ENCODE measurements at places on chromosomes 1 and 21.

DNA sequence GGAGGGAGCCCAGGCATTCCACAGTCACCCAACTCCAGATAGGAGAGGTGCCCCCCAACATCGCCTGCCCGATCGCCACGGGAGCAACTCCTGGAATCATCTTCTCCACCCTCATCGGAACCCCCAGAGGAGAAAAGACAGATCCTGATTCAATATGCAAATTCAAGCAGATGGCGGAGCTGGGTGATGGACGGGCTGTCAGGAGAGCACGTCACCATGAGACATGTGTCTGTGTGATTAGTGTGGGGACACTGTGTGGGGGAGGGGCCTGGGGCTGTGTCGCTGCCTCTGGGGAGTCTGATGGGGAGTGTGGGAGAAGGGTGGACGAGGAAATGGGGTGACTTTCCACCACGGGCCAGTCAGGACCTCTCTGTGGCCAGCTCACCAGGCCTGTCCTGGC lies 90.2 kb upstream of the CSF3R start:
- no peak for DNase-seq

GRCh38 chr21:26709090-26709489 lies 136.0 kb upstream of the CYYR1 start:
- no peak for DNase-seq

DNA sequence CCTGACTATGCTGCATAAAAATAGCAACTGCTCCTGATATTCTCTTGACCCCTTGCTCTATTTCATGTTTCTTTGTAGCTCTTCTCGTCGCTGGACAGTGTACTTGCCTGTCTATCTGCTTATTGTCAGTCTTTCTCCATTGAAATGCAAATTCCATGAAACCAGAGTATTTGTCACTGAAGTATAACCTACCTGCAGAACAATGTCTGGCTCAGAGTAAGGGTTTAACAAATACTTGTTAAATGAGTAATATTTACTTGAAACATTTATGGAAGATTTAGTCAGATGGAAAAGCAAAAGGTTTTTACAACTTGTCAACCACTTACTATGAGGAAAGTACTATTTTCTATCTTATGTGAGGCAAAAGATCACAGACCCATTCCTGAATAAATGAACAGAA lies 19.9 kb upstream of the ERICH3 start:
- no peak for DNase-seq

DNA sequence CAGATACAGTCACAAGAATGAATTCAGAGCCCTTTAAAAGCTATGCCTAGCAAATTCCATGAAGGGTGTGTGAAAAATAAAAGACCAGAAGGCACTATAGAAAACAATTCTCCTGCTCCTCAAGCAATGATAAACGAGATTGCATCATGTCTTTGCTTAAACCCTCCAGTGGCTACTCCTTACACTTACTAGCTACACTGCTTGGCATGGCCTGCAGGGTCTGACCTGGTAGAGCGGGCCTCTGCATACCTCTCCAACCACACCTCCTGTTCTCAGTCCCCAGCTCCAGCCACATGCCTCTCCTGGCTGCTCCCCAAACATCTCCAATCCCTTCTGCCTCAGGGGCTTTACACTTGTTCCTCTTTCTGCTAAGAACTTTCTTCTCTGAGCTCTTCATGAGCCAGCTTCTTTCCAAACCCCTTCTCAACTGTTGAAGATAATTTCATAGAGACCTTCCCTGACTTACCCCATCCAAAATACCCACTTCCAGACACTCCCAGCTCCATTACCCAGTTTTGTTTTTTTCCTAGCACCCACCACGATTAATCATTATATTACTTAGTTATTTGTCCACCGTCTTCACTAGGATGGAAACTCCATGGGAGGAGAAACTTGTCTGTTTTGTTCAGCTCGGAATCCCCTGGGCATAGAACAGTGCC lies 11.2 kb upstream of the CREG1 start:
- no peak for DNase-seq

DNA sequence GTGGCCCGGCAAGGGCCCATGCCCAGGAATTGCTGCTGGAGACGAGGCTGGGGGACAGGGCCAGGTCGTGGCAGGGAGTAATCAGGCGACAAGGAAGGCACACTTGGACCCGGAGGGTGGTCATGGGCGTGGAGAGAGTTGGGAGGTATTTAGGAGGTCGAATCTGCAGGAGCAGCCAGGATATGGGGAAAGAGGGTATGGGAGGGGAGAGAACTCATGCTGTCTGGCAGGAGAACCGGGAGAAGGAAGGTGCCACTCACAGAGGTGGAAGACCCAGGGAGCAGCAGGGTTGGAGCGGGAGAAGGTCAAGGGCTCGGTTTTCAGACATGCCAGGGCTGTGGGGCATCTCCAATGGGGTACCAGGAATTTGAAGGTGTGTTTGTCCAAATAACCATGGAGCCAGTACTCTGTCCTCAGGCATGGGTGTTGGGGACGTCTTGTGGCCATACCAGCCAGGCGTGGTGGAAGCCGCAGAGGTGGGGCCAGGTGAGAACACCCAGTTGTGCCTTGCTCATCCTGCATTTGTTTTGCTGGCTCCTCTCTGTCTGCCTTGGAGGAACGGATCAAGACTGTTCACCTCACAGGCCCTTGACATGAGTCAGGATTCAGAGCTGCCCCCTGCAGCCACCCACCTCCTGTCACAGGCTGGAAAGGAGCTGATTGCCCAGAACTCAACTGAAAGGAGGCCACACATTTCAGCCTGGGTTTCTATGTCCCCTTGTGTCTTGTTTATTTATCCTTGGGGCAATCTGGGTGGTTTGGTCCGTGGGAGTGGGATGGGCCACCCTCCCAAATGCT lies 111.6 kb downstream of the SPSB1 start:
- no peak for DNase-seq

DNA sequence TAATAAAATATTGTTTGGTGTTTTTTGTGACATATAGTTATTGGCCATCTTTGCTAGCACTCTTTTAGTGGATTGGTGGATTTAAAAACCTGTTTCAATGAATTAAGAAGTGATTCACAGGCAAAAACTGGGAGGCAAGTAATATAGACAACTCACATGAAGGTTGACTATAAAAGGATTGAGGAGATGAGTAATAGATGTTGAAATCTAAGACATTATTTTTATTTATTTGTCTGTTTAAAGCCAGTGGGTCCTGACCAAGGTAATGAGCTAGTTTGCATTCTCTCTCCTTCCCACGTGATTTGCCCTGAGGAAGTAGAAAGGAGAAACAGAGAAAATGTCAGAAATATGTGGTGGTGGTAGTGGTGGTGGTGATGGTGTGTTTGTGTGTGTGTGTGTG lies 351.5 kb upstream of the ZP4 start:
- no peak for DNase-seq

GRCh38 chr1:156639601-156640101 lies 2.3 kb upstream of the BCAN start:
- DNase-seq: no peak

- no peak for DNase-seq
Observed at GRCh38 chr1:109307274-109308021, 637 bp upstream of the MYBPHL start.

DNA sequence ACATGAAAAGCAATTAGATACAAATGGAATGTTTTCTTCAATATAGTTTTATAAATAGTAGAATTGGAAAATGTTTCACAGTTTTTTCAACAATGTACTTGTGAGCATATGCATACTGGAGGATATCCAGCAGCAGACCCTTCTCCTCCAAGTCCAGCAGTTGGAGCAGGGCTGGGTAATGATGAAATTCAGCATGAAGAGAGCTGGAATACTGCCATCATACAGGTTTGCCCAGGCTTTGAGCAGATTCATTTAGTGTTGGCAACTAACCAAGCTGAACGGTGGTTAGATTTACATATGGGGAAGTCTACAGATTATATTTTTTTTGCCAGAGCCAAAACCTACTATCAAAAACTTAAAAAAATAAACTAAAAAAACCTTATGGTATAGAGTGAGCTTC lies 38.3 kb downstream of the WDR3 start:
- DNase-seq: no peak

- DNase-seq: no peak
Observed at GRCh38 chr1:41621256-41621655, 136.8 kb upstream of the EDN2 start.

DNA sequence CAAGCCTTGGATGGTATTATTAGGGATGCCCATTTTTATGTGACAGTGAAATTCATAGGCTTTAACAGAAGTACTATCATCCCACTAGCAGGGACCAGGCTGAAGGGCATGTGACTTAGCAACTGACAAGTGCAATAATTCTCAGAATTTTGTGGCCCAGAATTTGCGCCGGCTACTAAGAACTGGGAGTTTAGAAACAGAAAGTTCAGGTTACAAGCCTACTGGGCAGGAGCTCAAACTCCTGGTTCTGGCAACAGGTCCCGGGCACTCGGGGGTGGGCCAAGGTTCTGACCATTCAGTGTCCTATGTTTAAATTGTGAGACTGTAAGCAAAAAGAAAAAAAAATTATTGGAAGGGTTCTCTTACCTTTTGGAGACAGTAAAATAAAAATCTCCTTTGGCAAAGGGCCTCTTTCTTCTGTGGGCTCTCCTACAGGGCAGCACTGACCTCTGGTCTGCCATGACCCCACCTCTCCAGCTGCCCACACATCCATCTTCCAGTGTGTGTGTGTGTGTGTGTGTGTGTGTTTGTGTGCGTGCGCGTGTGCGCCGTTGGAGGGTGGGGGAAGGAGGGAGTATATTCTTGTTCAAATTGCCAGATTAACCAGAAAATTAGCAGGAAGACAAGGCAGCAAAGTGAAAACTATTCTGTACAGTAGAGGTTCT lies 26.1 kb downstream of the IRF2BP2 start:
- DNase-seq: no peak

DNA sequence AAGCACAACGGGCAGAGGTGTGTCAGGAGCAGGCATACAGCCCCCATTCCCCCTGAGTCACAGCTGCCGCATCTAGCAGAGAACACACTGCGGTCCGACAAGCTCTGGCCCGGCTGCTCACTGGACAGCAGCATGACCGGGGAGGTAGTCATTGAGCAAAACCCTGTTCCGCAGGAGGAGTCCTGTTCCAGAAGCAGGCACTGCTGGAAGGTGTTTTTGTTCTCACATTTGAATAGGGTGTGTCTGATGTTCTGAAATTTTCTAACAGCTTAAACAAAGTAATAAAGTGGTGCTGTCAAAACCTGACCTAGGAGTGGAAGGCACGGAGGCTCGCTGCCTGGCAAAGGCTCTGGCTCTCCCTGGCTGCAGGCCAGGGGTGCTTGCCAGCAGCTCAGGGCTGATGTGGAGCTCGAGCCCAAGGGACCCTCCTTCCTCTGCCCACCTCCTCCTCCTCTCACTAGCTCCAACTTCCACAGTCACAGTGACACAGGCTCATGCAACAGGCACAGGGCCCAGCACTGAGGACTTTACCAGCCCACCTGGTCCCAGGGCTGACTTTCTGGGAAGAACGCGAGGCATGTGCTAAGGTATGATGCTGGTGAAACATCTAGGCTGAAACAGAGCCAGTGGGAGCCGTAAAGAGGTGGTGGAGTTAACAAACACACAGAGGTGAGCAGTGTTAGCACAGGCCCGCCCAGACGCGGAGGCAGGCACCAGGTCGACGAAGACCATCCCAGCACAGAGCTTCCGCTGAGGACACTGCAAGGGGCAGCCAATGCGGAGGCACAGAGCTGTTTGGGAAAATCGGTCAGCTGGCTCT lies 118.6 kb upstream of the IFFO2 start:
- no peak for DNase-seq

- DNase-seq: no peak
Observed at GRCh38 chr1:235938709-235939479, 72.2 kb upstream of the LYST start.

GRCh38 chr1:240947438-240948224 lies 335.7 kb upstream of the GREM2 start:
- DNase-seq: no peak

DNA sequence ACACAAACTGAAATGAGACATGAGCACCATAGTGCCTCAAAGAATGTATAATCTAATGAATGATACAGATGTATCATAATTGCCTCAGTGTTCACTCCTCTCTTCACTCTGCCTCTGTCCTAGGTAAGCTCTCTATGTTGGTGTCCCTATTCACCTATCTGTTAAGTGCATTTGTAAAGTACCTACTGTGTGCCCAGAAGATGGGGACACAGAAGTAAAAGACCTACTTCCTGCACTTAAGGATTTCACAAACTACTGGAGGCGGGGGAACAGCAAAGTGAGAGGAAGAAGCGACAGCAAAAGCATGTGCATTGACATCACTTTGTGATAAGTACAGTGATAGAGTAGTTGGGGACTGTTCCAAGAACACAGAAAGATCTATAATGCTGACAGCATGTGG lies 18.1 kb downstream of the RD3 start:
- no peak for DNase-seq

GRCh38 chr1:4106731-4107130 lies 206.7 kb upstream of the C1orf174 start:
- no peak for DNase-seq

DNA sequence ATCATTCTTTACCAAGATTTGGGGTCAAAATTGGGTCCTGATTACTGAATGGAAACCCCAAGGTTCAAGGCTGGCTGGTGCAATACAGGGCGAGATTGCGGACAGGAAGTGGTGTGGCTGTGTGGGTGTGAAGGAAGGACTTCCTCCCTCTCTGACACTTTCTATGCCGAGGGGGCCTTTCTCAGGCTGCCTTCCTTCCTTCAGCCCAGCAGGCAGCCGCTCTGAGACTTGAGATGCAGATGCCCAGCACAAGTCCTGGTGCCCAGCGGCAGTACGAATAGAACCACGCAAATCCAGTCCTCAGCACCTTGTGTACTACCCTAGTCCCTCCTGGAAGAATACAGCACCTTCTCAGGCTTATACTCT lies 16.3 kb downstream of the BATF3 start:
- no peak for DNase-seq

- no peak for DNase-seq
Observed at GRCh38 chr21:42533306-42533962, 19.8 kb downstream of the SLC37A1 start.

DNA sequence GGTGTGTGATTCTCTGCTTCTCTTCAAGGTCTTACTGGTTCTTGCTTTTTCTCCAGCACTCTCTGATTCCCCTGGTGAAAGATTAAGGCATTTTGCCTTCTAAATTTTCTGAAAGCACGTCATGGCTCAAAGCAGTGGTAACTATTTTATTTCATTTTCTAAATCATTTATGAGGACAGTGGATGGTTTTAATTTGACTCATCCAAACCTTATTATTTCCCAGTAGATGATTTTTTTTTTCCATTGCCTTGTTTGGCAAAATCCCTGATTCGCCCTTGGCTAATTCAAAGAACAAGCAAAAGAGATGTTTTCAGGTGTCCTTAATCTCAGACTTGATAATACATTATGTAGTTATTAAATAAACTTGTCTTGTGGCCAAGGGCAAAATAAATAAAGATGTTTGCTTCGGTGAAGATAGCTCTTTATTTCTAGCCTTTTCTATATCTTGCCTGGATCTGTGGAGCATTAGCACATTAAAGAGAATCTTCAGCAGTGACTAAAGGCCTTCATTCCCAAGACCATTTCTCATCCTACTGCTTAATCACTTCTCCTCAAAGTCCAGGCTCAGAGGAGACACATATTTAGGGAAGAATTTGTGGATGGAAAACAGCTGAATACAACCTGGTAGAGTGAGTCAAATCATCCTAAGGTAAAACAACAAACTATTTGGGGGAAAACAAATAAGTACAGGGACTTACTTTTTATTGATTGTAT lies 359.8 kb downstream of the DUSP10 start:
- DNase-seq: no peak

GRCh38 chr1:218705911-218706893 lies 361.1 kb downstream of the TGFB2 start:
- DNase-seq: no peak

Data from H1 (cell line).